Stimulated activated naive CD8-positive, alpha-beta T cell treated with anti-CD3 and anti-CD28 coated beads, Interleukin-15, Interleukin-2, amounts not matched to agents 100 U/mL and 50 U/mL, for 24 hours (primary cell): ENCODE measurements at places on chromosomes 1 and 21.

DNA sequence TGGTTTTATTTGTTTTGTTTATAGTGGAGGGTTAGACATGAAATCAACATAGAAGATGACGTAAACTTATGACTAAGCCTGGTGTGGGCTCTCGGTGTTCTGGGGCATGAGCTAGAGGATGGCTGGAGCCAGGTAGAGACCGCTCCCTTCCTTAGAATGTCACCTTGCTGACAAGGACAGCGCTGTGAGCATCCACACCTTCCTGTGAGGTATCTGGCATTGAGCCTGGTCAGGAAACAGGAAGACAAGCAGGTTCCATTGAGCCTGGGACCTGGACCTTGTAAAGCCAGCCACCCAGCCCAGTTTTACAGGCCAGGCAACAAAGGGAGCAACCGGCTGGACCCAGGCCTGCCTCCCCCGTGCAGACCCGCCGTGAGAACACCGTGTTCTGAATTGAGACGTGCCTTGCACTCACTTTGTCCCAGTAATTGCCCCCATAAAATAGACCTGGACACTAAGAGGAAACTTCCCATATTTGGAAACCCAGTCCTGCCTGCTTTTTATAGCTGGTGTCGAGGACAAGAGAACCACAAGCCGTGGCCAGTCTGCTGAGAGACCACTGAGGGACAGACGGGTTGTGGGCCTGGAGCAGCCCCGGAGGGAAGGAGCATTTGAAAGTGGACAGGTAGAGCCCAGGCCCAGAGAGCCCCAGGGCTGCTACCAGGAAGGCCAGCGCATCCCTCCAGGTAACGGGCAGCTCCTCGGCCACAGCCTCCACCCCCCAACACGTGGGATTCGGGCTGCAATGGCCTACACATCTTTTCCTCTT, 78.0 kb downstream of the PDE9A start:
- DNase-seq = no peak

GRCh38 chr21:36744560-36745231, 45.8 kb downstream of the SIM2 start:
- no peak for DNase-seq

DNA sequence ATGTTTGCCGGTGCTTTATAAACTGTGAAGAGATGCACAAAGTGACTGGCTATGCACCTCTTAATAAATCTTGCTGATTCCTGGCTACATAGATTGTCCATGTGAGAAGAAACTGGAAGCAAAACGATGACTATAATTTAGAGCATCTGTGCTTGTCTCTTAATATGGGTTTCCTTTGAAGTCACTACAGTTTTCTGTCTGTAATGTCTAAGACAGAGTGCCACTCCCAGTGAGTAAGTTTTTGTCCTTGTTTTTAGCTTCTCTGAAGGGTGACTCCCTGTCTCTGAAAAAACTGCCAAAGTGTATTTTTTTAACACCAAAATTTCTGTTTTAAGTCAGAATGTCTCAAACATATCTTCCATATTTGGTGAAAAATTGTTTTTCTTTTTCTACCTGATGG, 175.1 kb downstream of the FASLG start:
- no peak for DNase-seq

- no peak for DNase-seq
Observed at GRCh38 chr1:117740496-117740895, 134.6 kb downstream of the TENT5C start.

- no peak for DNase-seq
Observed at GRCh38 chr1:33111965-33112364, 31.0 kb downstream of the AZIN2 start.

DNA sequence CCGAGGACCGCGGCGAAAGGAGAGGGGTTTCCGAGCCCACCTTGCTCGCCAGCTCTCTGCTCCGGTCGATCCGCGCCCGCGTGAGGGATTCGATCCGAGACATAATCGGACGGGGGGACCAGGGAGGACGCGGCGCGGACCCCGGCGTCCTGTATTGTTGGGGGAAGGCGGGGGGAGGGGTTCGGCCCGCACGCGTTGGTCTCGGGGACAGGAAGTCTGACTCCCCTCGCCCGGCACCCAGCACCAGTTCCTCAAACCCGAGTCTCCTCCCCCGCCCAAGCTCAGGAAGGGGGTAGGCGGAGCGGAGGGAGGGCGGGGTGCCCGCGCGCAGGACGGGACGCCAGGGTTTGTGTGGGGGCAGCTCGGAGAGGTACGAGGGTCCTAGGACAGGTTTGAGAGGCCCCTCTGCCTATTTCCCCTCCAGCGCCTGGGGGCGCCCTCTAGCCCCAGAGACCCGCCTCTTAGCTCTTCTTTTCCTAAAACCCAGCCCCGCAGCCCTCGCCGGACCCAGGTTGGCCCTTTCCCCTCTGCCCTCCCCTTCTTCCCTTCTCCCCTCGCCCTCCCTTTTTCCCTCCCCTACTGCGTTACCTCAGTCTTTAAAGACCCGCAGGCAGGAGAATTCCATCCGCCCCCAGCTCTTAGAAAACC, at the start of gene ARHGEF2:
ARHGEF2 (minus strand) TSS at position 223 of the 648 bp plus-strand sequence; CDS start at position 103, 120 bp downstream.
- DNase-seq = peak; percentile 91

- DNase-seq = no peak
Observed at GRCh38 chr1:230596306-230596705, 46.0 kb upstream of the COG2 start.

- DNase-seq = no peak
Observed at GRCh38 chr1:116075990-116076389, 35.2 kb upstream of the MAB21L3 start.

DNA sequence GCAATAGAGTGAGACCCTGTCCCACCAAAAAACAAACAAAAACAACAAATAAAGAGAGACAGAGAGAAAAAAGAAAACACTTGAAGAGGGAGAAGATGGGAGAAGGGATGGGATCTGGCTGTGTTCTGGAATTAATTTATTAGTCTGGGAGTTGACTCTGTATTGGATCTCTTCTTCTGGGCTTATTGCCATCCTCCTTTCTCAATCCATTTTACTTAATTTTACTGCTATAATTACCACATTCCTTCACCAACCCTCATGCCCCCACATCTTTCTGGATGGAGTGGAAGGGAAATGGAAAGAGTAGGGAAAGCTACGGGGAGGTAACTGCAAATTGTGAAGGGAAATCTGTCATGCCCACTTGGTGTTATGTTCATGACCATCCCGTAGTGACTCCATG, 42.9 kb downstream of the FMN2 start:
- no peak for DNase-seq

DNA sequence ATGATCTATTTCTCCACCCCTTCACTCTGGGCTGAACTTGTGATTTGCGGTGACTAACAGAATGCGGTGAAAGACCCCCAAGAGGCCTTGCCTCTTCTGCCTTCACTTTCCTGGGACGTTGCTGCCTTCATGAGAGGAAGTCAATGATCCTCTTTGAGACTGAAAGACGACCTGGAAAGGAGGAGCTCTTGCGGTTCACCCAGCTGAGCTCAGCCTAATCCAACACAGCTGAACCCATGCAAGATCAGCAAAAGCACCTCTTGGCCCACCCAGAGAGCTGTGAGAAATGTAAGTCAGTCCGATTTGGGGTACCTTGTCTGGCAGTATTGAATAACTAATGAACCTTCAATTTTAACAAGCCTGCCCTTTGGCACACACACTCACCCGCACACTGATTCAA, 767.4 kb upstream of the TPTE start:
- DNase-seq = no peak

DNA sequence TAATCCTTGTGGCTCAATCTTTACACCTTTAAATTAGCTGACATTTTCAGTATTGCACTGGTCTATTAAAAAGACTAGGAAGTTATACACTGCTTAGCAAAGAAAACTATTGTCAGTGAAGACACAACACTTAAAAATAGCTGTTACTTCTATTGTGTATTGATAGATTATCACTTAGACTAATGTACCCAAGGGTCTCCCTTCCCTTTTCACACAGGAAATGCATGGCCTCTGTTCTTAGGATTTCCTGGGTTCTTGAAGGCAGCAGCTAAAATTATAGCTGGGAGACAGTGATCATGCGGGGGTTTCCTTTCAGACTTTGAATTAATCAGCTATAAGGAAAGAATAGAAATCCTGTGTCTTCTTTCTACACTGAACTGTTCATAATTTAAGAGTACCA, 12.8 kb downstream of the DIP2A start:
- no peak for DNase-seq

DNA sequence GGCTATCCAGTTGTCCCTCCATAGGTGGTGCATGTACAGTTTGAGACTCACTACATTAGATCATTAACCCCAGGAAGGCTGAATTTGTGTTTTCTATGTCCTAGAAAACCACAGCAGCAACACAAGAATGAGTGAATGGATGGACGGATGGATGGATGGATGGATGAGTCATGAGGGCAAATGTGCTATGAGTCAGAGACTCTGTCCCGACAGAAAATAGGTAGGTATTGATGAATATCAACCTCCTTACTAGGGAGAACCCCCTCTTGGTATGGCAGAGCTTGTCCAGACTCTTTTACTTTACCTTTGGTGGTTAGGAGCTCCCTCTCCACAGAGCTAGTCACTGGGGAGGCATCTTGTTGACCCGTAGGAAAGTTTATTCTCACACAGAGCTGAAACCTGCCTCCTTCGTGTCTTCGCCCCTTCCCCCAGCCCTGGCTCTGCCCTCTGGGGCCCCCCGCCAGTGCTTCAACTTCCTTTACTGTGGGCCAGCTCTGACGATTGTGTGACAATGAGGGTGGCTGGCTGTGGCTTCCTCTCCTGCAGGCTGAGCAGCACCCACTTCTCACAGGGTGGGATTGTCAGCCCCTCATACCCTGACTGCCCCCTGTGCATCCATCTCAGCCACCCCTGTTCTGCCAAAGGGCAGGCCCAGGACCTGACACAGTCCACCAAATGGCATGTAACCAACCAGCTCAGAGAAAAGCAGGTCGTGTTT, 145.2 kb downstream of the FOXD2 start:
- peak; percentile 19 for DNase-seq

- no peak for DNase-seq
Observed at GRCh38 chr21:32393677-32394001, 827 bp upstream of the URB1 start.

GRCh38 chr1:61904354-61904753, 162.1 kb downstream of the PATJ start:
- DNase-seq = no peak

GRCh38 chr1:244214009-244214967, 163.2 kb downstream of the ZBTB18 start:
- DNase-seq = no peak

- DNase-seq = no peak
Observed at GRCh38 chr21:40054403-40054802, 187.2 kb downstream of the PCP4 start.

DNA sequence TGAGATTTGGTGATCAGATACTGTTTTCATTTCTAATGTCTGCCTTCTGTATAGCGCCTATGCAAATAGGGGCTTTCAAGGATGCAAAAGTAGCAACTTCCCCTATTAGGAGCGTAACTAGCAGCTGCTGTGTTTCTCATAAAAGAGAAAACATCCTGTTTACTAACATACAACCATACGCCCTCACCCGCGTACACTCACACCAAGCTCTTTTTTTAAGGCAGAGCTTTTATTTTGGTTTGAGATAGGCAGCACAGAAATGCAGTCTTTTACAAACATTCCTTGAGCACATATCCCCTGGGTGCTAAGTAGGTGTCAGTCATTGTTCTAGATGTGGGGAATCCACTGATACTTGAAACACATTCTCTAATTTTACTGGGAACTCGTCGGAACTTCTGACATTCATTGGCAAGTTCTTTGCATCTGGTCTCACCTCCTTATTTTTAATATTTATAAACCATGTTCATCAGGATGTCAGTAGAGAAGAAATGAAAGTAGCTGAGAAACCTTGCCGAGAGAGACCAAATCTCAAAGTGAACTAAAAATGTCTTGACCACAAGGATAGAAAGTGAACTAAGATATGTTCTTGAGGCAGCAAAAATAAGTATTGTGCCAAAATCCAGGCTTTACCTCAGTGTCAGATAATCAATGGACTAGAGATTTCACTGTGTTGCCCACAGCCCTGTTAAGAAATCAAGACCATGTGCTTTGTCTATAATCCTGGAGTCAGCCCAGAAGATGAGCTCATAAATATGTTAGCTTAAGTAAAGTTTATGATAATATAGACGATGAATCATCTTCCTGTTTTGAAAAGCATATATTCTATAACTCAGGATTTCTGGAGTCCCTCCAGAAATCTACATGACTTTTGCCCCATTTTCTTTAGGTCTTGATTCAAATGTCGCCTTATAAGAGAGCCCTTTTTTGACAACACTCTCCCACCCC, 350.9 kb downstream of the ST6GALNAC3 start:
- no peak for DNase-seq

DNA sequence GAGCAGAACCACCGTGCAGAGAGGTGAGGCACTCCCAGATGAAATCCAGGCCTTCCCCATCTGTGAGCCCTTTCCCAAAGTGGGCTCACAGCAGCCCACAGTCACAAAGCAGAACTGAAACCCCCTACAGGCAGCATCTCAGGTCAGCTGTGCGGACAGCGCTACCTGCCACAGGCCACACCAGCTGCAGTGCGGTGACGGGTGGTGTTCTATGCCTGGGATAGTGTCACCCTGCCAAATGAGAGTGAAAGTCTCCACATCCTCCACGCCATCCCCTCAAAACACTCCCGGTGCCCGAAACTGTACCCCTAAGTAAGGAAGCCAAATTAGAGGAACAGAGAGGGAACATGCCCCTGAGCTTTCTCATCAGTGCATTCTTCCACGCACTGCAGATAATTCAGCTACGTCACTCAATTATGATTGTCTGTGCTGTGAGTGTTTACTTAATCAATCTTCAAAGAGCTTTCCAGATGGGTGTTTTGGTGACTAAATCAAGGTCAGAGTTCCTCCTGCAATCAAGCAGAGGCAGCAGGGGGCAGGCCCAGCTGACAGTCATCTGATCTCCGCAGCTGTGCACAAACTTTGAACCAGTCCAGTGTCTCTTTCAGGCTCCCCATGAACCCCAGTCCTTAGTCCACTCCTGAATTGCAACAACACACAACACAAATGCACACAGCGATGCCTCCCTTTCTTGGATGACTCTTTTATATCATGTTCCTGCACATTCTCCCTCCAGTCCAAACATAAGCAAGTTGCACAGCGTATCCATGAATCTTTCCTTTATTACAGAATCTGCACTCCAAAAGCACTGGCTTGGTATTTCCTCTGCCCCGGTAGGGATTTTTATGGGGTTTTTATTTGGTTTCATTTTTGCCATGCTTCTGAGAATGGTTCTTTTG, 150.0 kb downstream of the TOMM20 start:
- DNase-seq = peak; percentile 62

DNA sequence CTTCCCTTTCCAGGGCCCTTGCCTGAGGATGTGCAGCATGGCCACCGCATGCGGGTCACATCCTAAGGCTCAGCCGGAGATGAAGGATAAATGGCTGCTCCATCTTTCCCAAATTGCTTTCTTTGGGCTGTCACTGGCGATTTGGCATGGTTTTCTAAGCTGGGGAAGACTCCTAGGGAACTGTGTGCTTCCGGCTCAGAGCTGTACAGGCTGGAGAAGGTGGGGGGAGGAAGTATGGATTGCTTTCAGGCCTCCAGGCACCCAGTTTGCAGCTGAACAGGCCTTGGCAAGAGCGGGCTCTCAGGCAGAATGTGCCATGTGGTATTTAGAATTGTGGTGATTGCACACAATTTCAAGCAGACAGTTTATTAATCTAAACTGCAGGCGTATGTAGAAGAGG, 48.9 kb downstream of the TMEM53 start:
- no peak for DNase-seq
